ENCODE measurements at places on chromosomes 7 and 10. TPM values are rescaled to one million over a fixed set of nuclear protein-coding genes. Genes with fewer than 3 reads are reported as not detected.

DNA sequence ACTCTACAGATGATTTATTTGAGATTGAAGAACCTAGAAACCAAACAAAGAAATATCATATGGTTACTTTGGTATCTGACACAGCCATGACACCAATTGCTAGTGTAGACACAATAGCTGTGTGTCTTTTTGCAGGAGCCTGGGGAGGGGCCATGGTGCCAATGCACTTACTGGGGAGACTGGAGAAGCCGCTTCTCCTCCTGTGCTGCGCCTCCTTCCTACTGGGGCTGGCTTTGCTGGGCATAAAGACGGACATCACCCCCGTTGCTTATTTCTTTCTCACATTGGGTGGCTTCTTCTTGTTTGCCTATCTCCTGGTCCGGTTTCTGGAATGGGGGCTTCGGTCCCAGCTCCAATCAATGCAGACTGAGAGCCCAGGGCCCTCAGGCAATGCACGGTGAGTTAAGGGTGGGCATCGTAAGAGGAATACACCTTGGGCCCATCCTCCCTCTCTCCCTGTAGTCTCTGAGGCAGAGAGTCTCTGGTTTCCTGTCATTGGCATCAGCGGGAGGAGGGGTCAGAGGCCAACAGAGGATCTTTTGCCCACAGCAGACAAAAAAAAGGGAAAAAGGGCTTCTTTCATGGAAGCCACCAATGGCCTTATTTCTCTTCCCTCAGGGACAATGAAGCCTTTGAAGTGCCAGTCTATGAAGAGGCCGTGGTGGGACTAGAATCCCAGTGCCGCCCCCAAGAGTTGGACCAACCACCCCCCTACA, 1.2 kb downstream of the TMEM139 start:
- no peaks in the 10 kb centered on the region for H3K4me1 ChIP-seq
- no peaks in the 10 kb centered on the region for H3K36me3 ChIP-seq
- H3K27me3 ChIP-seq = no peaks in the 10 kb centered on the region
- H3K4me3 ChIP-seq = no peak overlapping the region

GRCh38 chr10:88060762-88061161, 197.3 kb downstream of the PTEN start:
- H3K4me1 ChIP-seq = no peaks in the 10 kb centered on the region
- no peak for DNase-seq
- no peak overlapping the region for H3K27ac ChIP-seq
- H3K36me3 ChIP-seq = no peaks in the 10 kb centered on the region
- no peaks in the 10 kb centered on the region for H3K27me3 ChIP-seq

DNA sequence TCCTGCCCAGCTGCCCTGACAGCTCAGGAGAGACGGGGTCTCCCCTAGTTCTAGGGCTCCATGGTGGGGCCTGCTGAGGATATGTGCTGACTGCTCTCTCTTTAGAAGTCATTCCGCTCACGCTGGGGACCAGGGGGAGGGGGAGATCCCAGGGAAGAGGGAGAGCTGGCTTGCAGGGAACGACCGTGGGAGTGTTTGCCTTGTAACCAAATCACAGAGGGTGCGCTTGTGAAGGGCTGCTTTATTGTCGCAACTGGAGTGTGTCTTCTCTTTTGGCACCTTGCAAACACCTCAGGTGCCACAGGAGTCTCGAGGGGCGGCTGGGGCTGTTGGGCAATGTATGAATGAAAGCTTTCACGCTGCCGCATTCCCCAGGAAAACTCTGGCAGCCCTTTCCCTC, 531.3 kb upstream of the MKI67 start:
- H3K4me3 ChIP-seq = no peak overlapping the region
- H3K27ac ChIP-seq = no peak overlapping the region
- H3K36me3 ChIP-seq = no peaks in the 10 kb centered on the region
- no peaks in the 10 kb centered on the region for H3K4me1 ChIP-seq

DNA sequence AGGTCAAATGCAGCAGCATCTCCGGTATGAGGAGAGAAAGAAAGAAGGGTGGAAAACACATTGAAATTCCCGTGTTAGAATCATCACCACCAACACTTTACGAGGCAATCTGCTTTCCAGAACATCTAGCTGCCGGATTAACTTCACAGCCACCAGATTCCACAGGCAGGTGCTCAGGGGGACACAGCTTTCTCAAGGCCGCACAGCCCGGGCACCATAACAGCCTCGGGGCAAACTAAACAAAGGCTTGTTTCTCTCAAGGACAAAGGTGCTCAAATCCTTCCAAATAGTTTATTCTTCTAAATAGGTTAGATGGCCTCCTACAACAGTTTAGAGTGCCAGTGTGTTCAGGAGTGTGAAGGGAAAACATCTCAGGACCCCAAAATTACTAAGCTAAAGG, 156.3 kb downstream of the DIP2C start:
- H3K36me3 ChIP-seq = no peaks in the 10 kb centered on the region
- no peaks in the 10 kb centered on the region for H3K4me1 ChIP-seq
- no peaks in the 10 kb centered on the region for H3K27me3 ChIP-seq
- DNase-seq = no peak

The TACR2 gene
- 0.49 TPM for total RNA-seq

- no peaks in the 10 kb centered on the region for H3K27me3 ChIP-seq
- no peak overlapping the region for H3K4me3 ChIP-seq
These were observed 189.9 kb downstream of the EBF3 start for GRCh38 chr10:129774082-129774735.

DNA sequence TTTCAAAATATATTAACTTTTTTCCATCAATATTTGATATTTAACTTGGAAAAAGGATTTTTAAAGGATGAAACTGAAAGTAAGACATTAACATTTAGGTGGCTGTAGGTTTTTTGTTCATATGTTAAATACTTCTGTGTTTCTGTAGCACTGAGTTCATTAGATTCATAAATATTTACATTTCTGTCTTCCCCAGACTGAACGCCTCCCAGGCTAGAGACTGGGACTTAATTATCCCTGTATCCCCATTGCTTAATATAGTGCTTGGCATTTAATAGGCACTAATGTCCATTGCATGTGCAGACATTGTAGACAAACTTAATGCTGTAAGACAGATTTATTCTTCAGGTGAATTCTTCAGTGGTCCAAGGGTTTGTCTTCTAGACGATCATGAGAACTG, 7.4 kb downstream of the PTPN12 start:
- no peak for DNase-seq
- no peaks in the 10 kb centered on the region for H3K27me3 ChIP-seq
- no peaks in the 10 kb centered on the region for H3K36me3 ChIP-seq
- H3K27ac ChIP-seq = no peak overlapping the region
- H3K4me3 ChIP-seq = no peak overlapping the region
- H3K4me1 ChIP-seq = peaks cover 2% of the 10 kb centered on the region

GRCh38 chr10:36519909-36520308, 605.5 kb upstream of the ANKRD30A start:
- no peaks in the 10 kb centered on the region for H3K27me3 ChIP-seq
- no peak overlapping the region for H3K27ac ChIP-seq
- no peak overlapping the region for H3K4me3 ChIP-seq
- H3K4me1 ChIP-seq = no peaks in the 10 kb centered on the region
- DNase-seq = no peak

- no peaks in the 10 kb centered on the region for H3K4me1 ChIP-seq
- no peaks in the 10 kb centered on the region for H3K27me3 ChIP-seq
- H3K27ac ChIP-seq = no peak overlapping the region
- no peaks in the 10 kb centered on the region for H3K36me3 ChIP-seq
- DNase-seq = no peak
These were observed 102.7 kb downstream of the ANKRD7 start for GRCh38 chr7:118327174-118327573.

GRCh38 chr7:27118580-27118979, 12.0 kb downstream of the HOXA4 start:
- H3K27me3 ChIP-seq = no peaks in the 10 kb centered on the region
- no peaks in the 10 kb centered on the region for H3K4me1 ChIP-seq
- no peaks in the 10 kb centered on the region for H3K36me3 ChIP-seq
- DNase-seq = no peak
- H3K27ac ChIP-seq = peak overlapping the region; percentile 1
- H3K4me3 ChIP-seq = peak overlapping the region; percentile 64

The GPRIN2 gene
- total RNA-seq = 0.36 TPM

GRCh38 chr10:16182688-16183087, 254.1 kb upstream of the PTER start:
- no peak for DNase-seq
- no peaks in the 10 kb centered on the region for H3K36me3 ChIP-seq
- no peaks in the 10 kb centered on the region for H3K27me3 ChIP-seq
- no peak overlapping the region for H3K27ac ChIP-seq
- no peaks in the 10 kb centered on the region for H3K4me1 ChIP-seq

The RPEL1 gene
- total RNA-seq = not detected

The IFIT1B gene
- total RNA-seq = 0.16 TPM

DNA sequence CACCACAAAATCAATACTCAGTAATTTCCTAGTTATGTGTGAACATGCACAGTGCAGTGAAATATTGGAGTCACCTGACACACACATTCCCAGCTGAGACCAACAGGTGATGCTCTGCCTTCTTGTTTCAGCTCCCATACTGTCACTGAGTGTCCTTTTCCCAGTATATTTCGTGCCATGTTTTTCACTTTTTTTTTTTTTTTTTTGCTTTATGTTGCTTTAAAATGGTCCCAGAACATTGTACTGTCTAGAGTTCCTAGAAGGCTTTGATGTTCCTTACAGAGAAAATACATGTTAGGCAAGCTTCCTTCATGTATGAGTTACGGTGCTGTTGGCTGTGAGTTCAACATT, 45.6 kb downstream of the ELAPOR2 start:
- H3K27ac ChIP-seq = no peak overlapping the region
- no peaks in the 10 kb centered on the region for H3K4me1 ChIP-seq
- no peaks in the 10 kb centered on the region for H3K27me3 ChIP-seq
- DNase-seq = no peak
- no peaks in the 10 kb centered on the region for H3K36me3 ChIP-seq

DNA sequence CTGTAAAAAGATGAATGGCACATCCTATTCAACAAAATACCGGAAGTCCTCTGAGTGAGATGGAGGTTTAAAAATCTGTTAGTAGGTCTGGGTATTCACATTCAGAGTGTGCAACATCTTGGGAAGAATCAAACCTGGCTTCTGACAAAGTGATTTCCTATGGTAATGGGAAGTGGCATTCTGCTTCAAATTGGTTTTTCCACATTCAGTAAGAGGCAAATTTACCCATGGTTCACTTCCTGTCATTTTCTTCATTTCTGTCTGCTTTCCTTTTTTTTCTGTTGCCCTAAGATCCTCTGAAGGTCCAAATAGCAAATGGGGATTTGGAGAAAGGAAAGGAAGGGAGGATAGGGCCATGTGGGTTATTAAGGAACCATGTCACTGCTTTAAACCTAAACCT, 218.3 kb downstream of the DOCK4 start:
- H3K4me1 ChIP-seq = no peaks in the 10 kb centered on the region
- H3K36me3 ChIP-seq = no peaks in the 10 kb centered on the region
- H3K4me3 ChIP-seq = no peak overlapping the region
- DNase-seq = no peak
- no peak overlapping the region for H3K27ac ChIP-seq
- H3K27me3 ChIP-seq = no peaks in the 10 kb centered on the region
